ENCODE measurements at places on chromosomes 3 and 15.

DNA sequence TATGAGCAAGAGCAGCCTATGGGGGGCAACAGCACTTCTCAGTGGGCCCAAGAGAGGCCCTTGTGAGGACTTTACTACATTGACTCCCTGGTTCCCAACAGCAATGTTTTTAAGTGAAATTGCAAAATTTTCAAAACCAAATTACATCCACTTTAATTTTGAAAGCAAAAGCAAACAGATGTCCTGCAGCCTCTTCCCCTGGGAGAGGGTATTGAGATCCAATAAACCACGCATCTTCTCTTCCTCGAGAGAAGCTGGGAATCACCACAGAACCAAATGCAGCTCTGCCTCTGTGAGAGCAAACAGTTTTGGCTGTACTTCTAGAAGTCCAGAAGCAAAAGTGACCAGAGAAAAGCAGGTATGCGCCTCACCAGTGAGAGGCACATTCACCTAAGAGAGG, 25.2 kb downstream of the NMNAT3 start:
- DNase-seq = no peak

GRCh38 chr3:32283304-32283703, 44.8 kb downstream of the CMTM8 start:
- no peak for DNase-seq

DNA sequence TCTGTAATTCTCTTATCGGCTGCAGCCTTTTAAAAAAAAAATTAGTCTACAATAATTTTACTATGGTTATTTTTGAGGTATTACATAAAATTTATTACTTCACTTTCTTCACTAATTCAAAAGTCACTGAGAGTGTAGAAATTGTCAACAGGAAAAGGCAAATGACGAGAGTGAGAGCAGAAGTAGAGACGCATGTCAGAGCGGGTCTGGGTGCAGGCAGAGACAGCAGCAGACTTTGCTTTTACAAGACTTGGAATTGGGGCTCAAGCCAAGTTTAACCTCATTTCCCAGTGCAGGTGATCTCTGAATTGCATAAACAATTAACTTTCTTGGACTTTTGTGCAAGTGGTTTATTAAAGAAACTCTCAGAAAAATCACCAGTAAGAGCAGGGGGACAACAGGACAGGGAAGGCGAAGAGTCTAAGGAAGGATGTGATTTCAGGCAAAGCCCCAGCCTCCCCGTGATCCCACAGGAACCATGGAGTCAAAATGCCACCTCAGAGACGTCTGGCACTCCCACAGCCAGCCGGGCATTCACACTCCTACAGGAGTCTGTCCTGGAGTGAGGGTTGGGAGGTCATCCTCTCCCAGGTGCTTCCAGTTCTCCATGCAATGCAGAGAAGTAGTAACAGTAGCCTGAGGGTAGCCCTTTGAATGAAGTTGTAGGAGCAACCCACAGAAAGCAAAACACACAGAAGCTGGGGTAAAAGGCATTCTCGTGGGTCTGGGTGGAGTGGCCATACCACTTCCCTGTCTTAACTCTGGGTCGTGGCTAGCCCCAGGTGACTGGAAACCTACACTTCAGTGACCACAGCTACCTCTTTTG, 274.0 kb upstream of the TGFBR2 start:
- DNase-seq = no peak

DNA sequence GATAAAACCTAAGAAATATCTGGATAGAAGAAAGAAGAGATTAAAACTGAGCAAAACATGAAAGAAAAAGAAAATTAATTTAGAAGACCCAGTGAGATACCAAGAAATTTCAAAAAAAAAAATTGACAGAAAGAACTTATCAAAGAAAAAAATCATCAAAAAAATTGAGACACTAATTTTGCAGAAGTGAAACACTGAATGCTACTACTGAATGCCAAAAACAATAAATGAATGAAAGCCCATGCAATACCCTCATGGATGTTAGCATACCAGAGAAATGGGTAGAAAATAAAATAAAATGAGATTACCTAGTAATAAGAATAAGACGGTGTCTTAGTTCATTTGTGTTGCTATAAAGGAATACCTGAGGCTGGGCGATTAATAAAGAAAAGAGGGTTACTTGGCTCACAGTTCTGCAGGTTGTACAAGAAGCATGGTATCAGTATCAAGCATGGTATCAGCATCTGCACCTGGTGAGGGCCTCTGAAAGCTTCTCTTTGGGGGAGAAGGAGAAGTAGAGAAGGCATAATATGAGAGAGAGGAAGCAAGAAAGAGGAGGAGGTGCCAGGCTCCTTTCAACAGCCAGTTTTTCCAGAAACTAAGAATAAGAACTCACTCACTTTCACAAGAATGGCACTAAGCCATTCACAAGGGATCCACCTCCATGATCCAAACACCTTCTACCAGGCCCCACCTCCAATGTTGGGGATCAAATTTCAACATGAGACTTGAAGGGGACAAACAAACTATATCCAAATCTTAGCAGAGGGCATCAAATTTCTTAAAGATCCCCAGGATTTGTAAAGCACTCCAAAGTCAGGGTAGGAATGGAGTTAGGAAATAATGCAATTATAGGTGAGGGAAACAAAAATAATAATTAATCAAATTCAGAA, 73.2 kb downstream of the BTLA start:
- DNase-seq = no peak

All from activated CD8-positive, alpha-beta memory T cell treated with anti-CD3 and anti-CD28 coated beads, Interleukin-2, amount 10 ng/mL, durations not matched to agents 7 days and 5 days (primary cell).